Esophagus muscularis mucosa (tissue), 4 donors: ENCODE measurements at places on chromosomes 5 and 9.

- no peak for DNase-seq
These were observed 72.0 kb downstream of the ZFAND5 start for GRCh38 chr9:72292874-72293607.

DNA sequence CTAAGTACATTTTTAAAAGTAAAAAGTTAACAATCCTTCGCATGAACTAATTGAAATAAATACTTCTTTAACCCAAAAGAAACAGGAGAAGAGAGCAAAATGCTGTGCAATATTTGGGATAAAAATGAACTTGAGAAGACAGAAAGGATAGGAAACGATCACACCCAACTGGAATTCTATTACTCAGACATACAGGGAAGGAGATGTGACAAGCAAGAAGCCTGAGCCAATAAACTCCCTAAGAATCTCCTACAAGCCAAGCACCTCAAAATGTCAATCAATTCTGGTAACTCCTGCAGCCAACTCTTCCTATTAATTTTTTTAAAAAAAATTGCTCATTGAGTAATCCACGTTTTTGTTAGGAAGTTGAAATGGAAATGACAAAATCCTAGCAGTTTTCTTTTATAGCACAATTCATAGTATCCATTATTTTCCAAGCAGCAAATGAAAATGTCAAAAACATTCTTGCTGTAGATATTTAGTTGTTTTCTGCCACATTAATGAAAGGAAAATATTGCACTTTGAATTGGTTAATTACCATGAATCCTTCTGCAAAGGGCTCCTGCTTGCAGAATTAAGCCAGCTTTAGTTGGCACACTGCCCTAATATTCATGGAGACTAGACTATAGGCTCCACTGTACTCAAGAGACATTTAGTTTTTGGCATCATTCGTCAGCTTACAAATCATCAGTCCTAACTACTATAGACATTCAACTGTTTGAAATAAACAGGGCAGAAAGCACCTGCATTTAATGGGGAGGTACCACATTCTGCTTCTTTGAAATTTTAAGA, 89.0 kb downstream of the RFX3 start:
- no peak for DNase-seq

- DNase-seq: no peak
These were observed 158.3 kb upstream of the PITX1 start for GRCh38 chr5:135192351-135192750.

DNA sequence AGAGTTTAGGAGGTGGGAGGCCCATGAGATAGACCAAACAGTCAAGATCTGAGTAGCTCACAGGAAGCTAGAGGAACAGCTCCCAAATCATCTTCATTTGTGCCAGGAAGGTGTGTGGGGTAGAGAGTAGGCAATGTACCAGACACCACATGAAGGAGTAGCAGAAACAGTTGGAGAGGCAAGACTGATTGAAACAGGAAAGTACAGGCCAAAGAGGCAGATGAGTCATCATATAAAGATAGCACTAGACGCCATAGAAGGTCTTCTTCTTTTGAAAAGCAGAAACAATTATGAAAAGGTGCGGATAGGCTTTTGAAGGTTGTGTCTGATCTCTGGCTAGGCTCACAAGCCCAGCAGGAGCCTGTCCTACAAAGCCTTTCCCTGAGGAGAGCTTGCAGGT, 62.7 kb upstream of the PALM2AKAP2 start:
- DNase-seq: no peak

GRCh38 chr5:166058660-166059059, 2232.8 kb upstream of the WWC1 start:
- no peak for DNase-seq

GRCh38 chr5:178994580-178995340, at the start of gene GRM6:
Gene GRM6 (minus strand): TSS chr5:178995320. CDS start chr5:178994944, 376 bp downstream.
- no peak for DNase-seq

DNA sequence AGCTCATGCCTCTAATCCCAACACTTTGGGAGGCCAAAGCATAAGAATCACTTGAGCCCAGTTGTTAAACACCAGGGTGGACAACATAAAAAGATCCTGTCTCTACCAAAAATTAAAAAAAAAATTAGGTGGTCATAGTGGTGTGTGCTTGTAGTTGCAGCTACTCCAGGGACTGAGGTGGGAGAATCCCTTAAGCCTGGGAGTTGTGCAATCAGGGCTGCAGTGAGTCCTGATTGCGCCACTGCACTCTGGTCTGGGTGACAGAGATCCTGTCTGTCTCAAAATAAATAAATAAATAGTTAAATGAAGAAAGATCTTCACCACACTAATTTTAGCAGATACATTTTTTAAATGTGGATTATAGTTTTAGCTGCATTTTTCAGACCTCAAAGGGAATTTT, 433.2 kb downstream of the MAT2B start:
- no peak for DNase-seq

- DNase-seq: no peak
These were observed 64.9 kb downstream of the ZNF618 start for GRCh38 chr9:113941056-113941455.

- DNase-seq: no peak
These were observed 46.3 kb downstream of the GGTA1 start for GRCh38 chr9:121453232-121453892.

- DNase-seq: no peak
These were observed 271.8 kb downstream of the TRIM32 start for GRCh38 chr9:116958881-116959280.

DNA sequence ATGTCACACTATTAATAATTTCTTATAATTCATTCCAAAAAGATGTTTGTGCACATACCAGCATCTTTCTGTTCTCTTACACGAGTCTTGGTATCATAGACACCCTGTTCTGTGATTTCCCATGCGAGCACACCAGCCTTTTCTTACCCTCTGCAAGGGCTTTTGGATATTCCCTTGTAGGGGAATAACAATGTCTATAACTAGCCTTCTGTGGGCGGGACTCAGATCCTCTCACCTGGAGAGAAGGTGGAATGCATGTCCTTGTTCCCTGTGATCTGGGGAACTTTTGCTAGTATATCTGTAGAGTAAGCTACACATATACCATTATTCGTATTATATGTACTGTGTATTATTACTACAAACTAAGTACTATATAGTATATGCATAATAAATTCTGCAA, 44.8 kb downstream of the EHMT1 start:
- DNase-seq: no peak

DNA sequence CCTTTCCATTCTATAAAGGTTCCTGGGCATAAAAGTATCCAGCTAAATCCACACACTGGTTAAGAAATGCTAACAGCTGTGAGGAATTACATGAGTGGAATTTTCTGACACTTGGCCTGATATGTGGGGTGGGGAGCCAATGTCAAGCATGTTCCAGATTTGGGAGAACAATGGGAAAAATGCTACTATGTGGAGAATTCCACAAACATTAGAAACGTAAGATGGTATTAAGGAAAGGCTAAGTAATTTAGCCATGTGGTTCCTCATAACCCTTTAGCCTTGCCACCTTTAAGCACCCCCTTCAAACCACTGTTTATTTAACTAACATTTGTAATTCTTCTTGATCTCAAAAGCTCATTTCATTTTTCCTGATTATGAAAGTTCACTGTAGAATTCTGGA, 149.2 kb downstream of the GNA14 start:
- no peak for DNase-seq

GRCh38 chr5:139904816-139905661, 109.4 kb downstream of the PSD2 start:
- DNase-seq: no peak

DNA sequence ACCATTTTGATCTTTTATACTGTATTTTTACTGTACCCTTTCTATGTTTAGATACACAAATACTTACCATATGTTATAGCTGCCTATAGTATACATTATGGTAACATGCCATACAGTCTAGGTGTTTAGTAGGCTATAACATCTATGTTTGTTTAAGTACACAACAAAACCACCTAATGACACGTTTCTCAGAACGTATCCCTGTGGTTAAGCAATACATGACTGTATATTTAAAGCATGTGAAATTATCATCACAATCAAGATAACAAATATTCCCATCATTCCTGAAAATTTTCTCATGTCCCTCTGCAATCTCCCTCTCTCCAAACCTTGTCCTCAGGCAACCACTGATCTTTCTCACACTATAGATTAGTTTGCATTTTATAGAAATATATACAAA, 66.4 kb upstream of the SUSD1 start:
- no peak for DNase-seq

DNA sequence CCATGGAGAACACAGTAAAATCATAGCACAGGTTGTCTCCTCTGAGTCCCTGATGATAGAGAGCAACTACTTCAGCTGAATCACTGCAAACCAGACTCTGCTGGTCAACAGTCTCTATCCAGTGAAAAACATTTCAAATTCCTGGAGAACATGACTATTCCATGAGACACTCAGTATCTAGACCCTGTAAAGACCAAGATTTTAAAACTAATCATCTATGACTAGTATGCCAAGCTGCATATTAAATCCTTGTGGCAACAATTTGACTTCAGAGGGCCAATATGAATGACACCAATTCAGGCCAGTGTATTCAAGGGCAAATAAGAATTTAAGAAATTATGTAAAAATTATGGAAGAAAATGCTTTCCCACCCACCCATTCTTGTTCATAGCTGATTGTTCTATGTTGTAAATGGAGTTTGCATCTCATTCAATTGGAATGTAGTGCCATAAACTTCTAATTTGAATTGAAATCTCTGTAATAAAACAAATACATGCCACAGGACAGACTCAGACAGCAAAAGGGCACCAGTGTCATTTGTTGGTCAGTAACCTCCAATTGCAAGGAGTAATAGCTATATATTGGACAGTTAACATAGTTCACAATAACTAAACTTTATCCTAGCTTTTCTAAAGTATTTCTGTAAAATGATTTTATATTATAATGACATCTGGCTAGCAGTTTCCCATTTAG, 80.1 kb upstream of the LPAR1 start:
- DNase-seq: no peak
